ENCODE measurements at places on chromosomes 13 and 19.
A peak's percentile ranks its signal among the peaks of the same experiment; 100 is the strongest.

DNA sequence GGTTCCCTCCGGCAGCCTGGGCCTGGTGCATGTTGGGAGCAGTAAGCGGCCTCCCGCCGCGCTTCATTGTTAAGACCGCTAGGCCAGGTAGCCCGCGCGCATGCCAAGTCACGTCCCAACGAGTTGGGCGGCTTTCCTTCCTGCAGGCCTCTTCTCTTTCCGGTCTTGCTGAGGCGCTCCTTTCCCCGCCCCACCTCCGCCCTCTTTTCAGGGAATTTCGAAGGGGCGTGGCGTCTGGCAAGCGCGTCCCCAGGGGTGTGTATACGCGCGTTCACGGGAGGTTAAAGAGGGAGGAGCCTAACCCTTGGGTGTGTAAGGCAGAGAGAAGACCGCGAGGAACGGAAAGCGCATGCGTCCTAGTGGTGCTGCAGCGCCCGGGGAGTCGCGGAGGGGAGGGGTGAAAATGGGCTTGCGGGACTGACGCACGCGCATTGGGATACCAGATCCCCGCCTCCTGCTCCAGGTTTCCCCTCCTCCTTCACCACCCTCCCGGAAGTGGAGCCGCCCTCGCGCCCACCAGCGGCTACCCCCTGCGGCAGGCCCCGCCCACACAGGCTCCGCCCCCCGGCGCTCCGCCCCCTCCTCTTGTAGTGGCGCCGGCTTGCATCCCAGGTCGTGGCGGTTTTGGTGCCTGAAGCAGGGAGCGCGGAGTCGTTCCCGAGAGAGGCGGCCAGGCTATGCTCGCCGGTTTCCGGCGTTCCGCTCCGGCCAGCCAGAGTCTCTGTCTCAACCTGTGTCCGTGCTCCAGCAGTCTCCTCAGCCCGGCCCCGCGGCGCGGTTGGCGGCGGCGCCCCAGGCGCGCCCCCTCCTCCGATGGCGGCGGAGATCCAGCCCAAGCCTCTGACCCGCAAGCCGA lies at the start of gene WDFY2:
Gene WDFY2, plus strand, starts transcription at position 588 of the 856 bp plus-strand sequence. Its CDS starts 226 bp downstream, at position 814.
- DNase-seq: peak; percentile 100

DNA sequence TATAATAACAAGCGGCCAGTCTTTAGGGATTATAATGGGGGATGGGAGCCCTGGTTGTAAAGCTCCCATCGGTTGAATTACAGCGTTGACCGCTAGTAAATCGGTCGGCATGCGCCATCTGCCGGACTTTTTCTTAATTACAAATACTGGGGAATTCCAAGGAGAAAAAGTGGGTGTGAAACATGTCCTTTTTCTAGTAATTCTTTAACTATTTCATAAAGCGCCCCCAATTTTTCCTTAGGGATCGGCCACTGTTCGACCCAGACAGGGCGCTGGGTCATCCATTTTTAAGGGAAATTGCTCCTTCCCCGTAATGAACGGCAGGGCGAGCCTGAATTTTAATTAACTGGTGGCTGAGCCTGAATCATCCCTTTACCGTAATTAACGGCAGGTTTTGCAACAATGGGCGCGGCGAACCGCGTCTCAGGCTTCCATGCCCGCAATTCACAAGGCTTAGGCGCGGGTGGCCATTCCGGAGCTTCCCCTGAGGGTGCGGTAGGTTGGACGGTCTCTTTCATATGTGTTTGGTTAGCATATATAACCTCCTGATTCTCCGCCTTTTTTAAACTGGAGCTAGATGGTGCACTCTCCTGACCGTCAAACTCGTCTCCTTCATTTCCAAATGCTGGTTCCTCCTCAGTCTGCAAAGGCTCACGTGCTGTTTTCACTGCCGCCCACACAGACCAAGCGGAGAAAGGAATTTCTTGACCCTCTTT lies 30.2 kb upstream of the EVI5L start:
- DNase-seq: peak; percentile 95

- no peak for DNase-seq
Observed at GRCh38 chr13:85565652-85566051, 233.6 kb downstream of the SLITRK6 start.

- DNase-seq: no peak
Observed at GRCh38 chr19:2803486-2804155, 16.0 kb upstream of the ZNF554 start.

All from brain (organoid and tissue), 16 donors.